ENCODE measurements at places on chromosomes 5 and 9. TPM values are rescaled to one million over a fixed set of nuclear protein-coding genes. Genes with fewer than 3 reads are reported as not detected.
A peak's percentile ranks its signal among the peaks of the same experiment; 100 is the strongest.

Gene C6
- not detected for total RNA-seq

Gene PCDHGA12
- total RNA-seq: not detected

Gene SLC28A3
- total RNA-seq: 0.06 TPM

Gene GABBR2
- total RNA-seq: not detected

Gene PCDH12
- 0.14 TPM for total RNA-seq

Gene RIOK2
- total RNA-seq: 23.6 TPM

GRCh38 chr5:112691339-112691680, 46.4 kb upstream of the APC start:
- no peak for DNase-seq

DNA sequence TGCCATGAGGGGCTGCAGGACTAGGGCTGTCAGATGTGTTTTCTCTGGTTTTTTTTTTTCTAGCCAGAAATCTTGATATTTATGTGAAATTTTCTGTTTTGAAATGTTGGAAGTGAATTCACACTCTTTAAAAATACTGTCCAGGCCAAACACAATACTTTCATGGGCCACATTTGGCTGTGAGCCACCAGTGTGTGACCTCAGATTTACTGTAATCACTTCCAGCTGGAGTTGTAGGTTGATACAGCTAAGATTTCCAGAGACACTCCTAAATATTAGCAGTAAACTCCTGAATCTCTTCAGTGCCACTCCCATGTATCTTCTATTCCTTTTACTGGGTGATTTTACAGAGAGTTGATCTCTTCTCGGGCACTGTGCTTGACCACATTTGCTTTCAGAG, 92.2 kb upstream of the CKMT2 start:
- DNase-seq: no peak

GRCh38 chr5:90398726-90399125, 10.8 kb downstream of the CETN3 start:
- DNase-seq: no peak

DNA sequence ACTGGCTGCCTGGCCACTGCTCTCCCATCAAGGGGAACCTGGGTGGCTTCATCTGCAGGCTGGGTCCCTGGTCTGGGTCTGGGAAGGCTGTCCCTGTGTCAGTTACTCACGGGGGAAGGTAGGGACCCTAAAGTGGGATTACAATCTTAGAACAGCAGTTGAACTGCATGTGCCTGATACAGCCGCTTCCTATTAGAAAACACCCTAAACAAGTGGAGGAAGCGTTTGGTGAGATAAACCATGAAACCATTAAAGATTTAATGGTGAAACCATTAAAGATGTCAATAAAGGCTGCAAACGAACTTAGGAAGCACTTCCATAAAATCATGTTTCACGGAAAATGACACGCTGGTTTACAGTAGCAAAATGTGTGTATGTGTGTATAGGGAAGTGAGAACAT, 2.5 kb upstream of the GFI1B start:
- no peak for DNase-seq

- DNase-seq: no peak
Observed at GRCh38 chr9:130745829-130746228, 52.2 kb downstream of the EXOSC2 start.

- no peak for DNase-seq
Observed at GRCh38 chr9:78972303-78972999, 599.3 kb upstream of the TLE4 start.

- DNase-seq: no peak
Observed at GRCh38 chr9:93391898-93392297, 59.6 kb upstream of the FAM120A start.

DNA sequence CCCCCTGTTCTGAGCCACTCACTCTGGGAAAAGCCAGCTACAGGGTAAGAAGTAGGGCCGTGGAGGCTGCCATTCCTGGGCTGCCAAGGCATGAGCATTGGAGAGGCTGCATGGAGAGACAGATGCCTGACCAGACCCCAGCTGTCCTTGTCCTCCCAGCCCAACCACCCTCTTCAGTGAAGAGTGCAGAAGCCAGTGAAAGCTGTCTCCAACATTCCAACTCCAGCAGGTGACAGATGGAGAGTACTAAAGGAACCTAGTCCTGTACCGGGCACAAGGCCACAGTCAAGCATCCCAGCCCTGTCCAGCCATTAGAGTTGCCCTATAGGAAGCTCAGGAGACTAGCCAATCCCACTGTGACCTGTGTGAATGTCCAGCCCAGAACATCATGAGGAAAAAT, 165.1 kb downstream of the DIRAS2 start:
- DNase-seq: no peak

DNA sequence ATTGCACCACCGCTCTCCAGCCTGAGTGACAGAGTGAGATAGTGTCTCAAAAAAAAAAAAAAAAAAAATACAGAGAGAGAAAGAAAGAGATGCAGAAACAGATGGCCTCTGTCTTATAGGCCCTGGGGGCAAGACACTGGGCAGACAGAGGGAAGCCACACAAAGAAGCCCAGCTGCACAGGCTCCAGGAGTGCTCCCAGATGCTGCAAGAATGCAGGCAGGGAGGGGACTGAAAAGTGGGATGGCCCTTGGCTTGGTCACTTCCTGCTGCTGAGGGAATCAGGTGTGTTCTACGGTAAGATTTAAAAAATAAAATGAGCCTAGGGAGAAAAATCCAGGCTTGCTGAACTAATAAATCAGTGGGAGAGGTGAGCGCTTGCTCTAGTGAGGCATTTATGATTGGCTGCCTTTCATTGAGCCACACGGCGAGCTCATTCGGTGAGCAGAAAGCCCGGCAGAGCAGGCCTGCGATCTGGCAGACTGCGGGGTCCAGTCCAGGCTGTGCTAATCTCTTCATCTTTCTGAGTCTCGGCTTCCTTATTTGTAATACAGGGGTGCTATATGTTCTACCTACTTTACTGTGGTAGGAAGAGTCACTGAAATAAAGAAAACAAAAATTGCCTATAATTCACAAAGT, 80.6 kb downstream of the RAD23B start:
- DNase-seq: no peak

- peak; percentile 59 for DNase-seq
Observed at GRCh38 chr5:1004461-1005248, 3.9 kb upstream of the NKD2 start.
